ENCODE measurements at places on chromosomes 13 and 19.

DNA sequence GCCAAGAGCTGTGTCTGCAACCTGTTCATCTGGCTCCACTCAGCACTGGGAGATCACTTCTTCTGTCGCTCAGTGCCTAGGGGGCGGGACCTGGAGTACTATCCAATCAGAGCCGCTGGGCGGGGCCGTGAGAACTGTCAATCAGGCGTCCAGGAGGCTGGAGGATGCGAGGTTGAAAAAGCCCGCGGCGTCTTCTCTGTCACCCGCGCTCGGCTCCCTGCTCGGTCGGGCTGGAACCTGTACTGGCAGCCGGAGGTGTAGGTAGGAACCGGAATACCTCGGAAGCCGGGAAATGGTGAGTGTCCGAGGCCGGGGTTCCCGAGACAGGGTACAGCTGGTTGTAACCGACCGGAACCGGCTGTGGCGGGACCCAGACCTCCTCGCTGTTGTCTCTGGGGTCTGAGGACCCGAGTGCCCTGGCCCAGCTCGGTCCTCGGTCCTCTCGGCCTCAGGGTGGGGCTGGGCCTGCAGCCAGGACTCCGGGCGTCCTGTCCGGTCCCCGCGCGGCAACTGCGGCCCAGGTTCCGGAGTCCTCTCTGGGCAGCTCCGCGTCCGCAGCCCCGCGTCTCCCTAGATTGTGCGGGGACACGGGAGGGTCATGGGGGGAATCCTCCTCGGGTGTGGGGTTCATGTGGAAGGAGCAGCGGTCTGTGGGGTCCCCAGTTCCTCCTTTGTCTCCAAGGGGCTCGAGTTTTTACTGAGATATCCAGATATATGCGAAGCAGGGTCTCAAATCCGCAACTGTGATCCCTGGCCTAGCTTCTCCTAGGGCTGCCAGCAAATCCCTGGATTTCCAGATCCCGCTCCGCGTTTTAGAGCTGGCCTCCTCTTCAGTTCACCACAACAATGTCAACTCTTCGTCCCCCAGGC lies 42.6 kb downstream of the ZNF627 start:
- peak; percentile 96 for DNase-seq

DNA sequence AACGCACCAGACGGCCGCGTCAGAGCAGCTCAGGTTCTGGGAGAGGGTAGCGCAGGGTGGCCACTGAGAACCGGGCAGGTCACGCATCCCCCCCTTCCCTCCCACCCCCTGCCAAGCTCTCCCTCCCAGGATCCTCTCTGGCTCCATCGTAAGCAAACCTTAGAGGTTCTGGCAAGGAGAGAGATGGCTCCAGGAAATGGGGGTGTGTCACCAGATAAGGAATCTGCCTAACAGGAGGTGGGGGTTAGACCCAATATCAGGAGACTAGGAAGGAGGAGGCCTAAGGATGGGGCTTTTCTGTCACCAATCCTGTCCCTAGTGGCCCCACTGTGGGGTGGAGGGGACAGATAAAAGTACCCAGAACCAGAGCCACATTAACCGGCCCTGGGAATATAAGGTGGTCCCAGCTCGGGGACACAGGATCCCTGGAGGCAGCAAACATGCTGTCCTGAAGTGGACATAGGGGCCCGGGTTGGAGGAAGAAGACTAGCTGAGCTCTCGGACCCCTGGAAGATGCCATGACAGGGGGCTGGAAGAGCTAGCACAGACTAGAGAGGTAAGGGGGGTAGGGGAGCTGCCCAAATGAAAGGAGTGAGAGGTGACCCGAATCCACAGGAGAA lies 1.9 kb downstream of the PPP1R12C start:
- DNase-seq: no peak

- no peak for DNase-seq
Measured at GRCh38 chr19:16142032-16142580, 1.4 kb upstream of the HSH2D start.

DNA sequence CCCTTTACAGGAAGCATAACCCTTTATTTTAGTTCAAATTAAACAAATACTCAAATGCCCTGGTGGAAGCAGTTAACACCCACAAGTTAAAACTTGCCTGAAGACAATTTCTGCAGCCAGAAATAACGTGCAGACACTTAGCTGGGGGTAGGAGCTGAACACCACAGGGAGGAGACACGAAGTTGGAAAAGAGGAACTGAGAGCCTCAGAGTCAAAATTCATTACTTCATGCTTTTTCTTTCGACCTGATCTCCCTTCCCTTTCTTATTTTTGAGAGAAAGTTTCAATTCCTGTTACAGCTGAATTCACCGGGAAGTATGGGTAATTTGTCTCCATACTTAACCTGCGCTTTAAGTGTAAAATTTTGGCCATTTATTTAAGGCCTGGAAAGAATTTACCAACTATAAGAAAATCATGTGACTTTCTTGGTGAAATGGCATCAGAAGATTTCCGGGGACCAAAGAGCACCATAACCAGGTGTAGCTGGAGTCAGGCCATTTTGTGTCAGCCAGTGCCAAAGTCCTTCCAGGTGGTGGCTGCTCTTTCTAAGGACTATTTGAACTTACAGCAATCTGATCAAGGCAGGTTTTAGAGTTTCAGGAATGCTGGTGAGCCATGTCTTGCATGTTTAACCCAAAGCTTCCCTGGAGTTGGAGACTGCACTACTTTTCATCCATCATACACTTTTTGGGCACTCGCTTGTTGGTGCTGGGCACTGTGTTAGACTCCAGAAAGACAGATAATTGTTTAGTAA lies 46.5 kb upstream of the RCBTB2 start:
- DNase-seq: no peak

DNA sequence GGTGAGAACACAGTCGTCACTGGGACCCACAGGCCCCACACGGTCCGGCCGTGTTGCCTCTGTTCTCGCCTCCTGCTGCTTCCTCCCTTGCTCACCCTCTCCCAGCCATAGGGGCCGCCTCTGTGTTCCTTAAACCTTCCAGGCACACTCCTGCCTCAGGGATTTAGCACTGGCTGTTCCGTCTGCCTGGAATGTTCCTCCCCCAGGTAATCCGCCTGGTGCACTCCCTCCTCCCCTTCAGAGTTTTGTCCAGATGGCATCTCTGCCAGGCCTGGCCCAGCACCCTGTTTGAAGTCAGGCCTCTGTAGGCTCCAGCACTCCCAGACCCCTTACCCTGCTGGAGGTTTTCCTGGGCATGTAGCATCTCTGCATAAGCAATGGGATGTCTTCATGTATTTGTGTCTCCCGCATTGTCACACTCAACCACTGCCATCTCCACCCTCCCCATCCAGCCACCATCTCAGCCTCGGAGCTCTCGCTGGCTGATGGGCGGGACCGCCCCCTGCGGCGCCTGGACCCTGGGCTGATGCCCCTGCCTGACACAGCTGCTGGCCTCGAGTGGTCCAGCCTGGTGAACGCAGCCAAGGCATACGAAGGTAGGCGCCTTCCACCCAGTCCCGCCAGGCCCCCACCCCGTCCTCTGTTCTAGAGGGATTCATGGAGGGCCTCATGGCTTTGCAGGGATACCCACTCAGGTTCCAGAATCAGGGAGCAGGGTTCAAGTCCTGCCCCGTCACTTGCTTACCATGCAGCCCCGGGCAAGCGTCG lies 25.9 kb downstream of the DPF1 start:
- DNase-seq: no peak

DNA sequence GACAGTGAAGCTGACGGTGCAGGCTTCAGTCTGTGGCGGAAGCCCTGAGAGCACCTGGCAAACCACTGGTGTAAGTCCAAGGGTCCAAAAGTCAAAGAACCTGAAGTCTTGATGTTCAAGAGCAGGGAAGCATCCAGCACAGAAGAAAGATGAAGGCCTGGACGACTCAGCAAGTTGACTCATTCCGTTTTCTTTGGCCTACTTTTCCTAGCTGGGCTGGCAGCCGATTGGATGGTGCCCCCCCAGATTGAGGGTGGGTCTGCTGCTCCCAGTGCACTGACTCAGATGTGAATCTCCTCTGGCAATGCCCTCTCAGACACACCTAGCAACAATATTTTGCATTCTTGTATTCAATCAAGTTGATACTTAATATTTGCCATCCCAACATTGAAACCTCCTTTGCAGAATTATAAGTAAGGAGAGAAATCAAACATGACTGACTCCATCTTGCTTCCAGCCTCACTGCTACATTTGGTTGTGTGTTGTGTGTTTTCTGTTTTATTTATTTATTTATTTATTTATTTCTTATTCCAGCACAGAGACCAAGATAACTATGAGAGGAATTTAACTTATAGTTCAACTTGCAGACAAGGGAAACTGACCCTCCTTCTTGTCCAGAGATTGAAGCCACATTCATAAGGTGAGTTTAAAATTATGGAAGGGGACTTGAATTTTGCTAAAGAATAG lies 32.8 kb downstream of the IGFL2 start:
- DNase-seq: no peak

GRCh38 chr13:99467764-99468163 lies 33.5 kb upstream of the TM9SF2 start:
- DNase-seq: no peak

GRCh38 chr13:64164435-64164834 lies 2748.8 kb upstream of the PCDH20 start:
- no peak for DNase-seq

DNA sequence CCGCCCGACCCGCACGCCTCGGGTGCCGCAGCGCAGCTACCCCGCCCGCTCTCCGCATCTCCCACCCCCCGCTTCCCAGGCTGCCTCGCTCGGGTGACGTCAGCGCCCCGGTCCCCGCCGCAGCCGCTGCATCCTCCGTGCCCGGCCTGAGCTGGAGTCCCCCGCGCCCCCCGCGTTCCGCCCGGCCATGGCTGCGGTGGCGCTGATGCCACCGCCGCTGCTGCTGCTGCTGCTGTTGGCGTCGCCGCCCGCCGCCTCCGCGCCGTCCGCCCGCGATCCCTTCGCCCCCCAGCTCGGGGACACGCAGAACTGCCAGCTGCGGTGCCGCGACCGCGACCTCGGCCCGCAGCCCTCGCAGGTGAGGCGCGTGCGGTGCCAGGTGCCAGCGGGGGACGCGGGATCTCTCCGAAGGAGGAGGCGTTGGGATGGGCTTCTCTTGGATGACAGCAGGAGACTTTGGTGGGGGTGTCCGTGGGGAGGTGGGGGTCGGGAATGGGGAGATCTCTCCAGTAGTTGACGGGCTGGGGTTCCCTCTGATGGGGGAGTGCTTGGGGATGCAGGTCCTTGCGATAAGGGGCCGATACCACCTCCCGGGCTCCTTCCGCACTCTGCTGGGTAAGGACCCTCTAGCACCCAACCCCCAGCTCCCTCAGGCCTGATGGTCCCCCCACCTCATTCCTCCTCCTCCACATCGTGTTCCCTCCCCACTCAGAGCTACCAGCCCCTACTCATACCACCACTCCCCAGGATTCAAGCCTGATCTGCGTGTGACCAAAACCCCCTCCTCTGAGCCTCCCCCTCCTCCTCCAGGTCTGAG lies at the start of gene TMEM59L:
TSS of gene TMEM59L (plus strand) at position 99 of the 817 bp plus-strand sequence. CDS start at position 188, 89 bp downstream.
- no peak for DNase-seq

GRCh38 chr13:45584816-45585215 lies 30.7 kb downstream of the ERICH6B start:
- DNase-seq: no peak

GRCh38 chr13:20652946-20653345 lies 50.6 kb upstream of the IL17D start:
- no peak for DNase-seq

DNA sequence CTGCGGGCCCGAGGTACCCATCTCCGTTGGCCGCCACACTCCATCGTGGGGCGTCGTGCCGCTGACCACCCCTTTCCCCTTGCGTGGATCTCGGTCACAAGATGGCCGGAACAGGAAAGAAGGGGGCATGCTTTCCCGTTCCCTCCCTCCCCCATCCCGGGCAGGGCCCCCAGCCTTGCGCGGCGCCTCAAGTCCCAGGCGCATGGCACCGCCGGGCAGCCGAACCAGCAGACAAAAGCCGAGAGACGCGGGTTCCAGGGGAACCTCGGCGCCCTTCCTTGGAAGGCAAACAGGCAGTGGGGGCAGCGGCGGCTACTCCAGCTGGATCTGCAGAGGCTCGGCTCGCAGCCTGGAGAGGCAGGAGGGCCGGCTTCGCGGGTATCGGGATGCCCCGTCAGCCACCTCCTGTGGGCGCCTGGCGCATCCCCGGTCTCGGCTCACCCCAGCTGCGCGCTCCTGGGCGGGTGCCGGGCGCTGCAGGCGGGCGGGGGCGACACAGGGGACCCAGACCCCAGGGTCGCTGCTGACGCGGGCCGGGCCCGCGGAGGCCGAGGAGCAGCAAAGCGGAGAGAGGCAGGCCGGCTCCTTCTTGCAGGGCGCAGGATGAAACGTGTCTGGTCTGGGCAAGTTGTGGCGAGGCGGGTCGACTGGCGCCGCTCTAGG lies 439 bp downstream of the DZIP1 start:
- DNase-seq: no peak

DNA sequence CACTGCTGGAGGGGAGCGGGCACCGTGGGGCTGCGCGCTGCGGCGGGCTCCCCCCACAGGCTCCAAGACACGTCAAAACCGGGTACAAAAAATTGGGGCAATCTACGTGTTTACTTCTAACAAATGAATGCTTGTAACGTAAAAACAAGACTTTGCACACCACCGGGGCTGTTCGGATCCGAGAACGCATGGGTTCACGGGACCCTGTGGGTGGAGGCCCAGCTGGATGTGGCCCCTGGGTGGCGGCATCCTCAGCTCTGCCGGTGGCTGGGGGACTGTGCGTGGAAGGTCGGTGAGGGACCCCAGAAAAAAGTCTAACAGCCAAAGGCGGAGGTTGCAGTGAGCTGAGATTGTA lies 10.3 kb upstream of the SLC7A10 start:
- DNase-seq: no peak

DNA sequence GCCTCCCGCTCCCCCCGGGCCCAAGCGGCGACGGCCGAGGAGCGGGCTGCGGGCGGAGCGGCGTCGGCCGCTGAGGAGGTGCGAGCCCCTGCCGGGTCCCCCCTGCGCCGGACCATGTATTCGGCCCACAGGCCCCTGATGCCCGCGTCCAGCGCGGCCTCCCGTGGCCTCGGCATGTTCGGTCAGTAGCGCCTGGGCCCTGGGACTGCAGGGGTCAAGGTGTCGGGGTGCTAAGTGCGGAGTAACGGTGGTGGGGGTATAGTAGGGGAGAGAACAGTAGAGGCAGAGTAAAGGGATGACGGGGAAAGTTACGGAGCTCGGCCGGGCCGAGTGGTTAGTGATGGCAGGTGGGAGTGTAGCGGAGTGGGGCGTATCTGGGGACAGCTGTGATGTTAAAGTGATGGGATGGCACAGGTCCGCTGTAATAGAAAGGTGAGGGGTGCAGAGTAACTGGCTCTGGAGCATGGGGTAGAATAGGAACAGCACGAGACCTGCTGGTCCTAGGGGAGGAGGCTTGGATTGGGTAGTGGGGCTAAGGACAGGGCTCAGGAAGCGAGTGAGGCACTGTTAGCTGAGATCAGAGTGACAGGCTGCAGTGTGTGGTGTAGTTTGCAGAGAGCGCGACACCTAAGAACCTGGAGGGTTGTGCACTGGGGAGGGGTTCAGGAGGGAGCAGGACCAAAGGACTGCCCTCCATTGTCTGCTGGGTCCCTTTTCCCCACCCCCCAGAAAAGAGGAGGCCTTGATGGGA lies 15.7 kb downstream of the CIC start:
- peak; percentile 29 for DNase-seq
